ENCODE measurements at places on chromosomes 7 and 10. TPM values are rescaled to one million over a fixed set of nuclear protein-coding genes. Genes with fewer than 3 reads are reported as not detected.

The PNLIPRP2 gene
- total RNA-seq = not detected

The SPDYE1 gene
- total RNA-seq = not detected

The ZNF25 gene
- total RNA-seq = 10.8 TPM

The FEZF1 gene
- not detected for total RNA-seq

The ODAD2 gene
- 0.44 TPM for total RNA-seq

The ACSL5 gene
- 21.8 TPM for total RNA-seq

The PPP2R2D gene
- 28.3 TPM for total RNA-seq

The PSMG3 gene
- total RNA-seq = 29.7 TPM

The SPDYE6 gene
- not detected for total RNA-seq

The CYP2C8 gene
- 1.4 TPM for total RNA-seq

The GNAT3 gene
- total RNA-seq = not detected

The PLAC9 gene
- total RNA-seq = 31.4 TPM

The HOXA1 gene
- total RNA-seq = 2.4 TPM

The STEAP1 gene
- total RNA-seq = 4.4 TPM

The SLIT1 gene
- total RNA-seq = 0.35 TPM

The OPN1SW gene
- not detected for total RNA-seq

The GBF1 gene
- 53.3 TPM for total RNA-seq

The LRGUK gene
- total RNA-seq = 3.8 TPM

The FGFBP3 gene
- 2.7 TPM for total RNA-seq

The ATXN7L1 gene
- total RNA-seq = 18.5 TPM

The HOXA3 gene
- total RNA-seq = 21.2 TPM

The LRRC17 gene
- 4.0 TPM for total RNA-seq

The CCZ1B gene
- total RNA-seq = 64.2 TPM

The SLC16A9 gene
- 15.5 TPM for total RNA-seq

The TCAF2 gene
- total RNA-seq = 4.2 TPM

The RBP3 gene
- total RNA-seq = not detected

The SMURF1 gene
- 29.8 TPM for total RNA-seq

The MYH16 gene
- total RNA-seq = not detected

The TAS2R38 gene
- total RNA-seq = not detected

The FAM24B gene
- 3.8 TPM for total RNA-seq

The EN2 gene
- total RNA-seq = 0.13 TPM

The FBXL15 gene
- 17.9 TPM for total RNA-seq

Data from kidney (tissue), 22 donors.